ENCODE measurements at places on chromosomes 5 and 9.

- no peak for DNase-seq
Observed at GRCh38 chr5:93892481-93892880, 151.1 kb upstream of the POU5F2 start.

DNA sequence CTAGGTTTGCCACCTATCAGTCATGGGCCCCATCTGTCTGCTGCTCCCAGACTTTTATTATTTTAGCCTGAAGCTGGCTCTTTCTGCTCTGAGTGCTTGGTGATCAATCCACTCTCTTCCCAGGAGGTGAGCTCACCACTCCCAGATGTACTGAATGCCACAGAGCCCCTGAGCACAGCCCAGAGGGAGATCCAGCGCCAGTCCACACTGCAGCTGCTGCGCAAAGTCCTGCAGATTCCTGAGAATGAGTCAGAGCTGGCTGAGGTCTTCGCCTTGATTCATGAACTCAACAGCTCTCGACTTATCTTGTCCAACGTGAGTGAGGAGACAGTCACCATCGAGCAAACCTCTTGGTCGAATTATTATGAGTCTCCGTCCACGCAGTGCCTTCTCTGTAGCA is 36.0 kb downstream of the HMGXB3 start:
- DNase-seq: no peak

GRCh38 chr9:98255061-98255577 is 330 bp downstream of the TBC1D2 start:
- DNase-seq: no peak

DNA sequence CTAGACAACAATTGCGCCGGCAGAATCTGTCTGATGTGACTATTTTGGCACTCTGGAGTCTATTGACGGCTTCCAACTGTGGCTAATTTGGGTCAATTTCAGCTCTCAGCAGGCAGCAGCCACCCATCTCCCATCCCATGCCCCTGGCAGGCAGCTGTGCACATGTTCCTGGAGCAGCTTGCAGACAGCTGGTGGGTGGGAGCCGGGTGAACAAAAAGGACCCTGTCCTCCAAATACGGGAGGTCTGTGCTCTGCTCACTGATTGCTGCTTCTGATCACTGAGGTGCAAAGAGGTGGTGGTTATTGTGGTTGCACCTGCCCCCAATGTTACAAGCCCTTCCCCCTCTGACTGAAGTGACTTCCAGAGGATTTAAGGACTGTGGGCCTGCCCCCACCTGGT is 45.0 kb upstream of the N4BP3 start:
- DNase-seq: no peak

- DNase-seq: no peak
Observed at GRCh38 chr9:33133186-33133585, 34.0 kb downstream of the B4GALT1 start.

DNA sequence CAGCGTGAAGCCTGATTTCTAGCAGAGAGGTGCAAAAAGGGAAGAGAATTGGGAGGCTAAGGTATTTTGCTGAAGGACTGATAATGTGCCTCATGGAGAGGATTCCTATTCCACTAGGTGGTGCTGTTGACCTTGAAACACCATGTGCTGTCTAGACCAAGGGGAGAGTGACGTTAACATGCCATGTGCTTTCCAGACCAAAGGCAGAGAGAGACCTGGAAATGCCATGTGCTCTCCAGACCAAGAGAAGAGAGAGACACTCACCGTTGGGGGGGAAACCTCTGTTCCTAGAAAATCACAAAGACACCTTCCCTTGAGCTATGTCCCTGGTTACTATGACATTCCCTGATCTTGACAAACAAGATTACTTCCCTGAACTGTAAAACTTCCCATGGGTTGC is 286.0 kb upstream of the TUSC1 start:
- no peak for DNase-seq

DNA sequence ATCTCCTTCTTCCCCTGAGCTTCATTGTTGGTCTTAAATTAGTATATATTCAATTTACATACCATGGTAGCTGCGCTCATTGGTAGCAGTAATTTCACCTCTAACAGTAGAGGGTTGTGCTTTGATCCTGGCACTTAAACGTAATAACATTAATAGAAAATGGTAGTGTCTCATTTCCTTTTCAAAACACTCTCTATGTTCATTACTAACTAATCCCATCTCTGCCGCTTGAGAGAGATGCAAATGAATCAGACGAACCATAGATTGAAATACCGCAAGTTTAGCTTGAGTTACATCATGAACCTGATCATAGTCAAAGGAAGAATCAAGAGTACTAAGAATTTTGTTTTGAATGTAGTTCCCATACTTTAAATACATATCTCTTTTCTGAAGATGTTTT is 2.2 kb downstream of the THBS4 start:
- no peak for DNase-seq

DNA sequence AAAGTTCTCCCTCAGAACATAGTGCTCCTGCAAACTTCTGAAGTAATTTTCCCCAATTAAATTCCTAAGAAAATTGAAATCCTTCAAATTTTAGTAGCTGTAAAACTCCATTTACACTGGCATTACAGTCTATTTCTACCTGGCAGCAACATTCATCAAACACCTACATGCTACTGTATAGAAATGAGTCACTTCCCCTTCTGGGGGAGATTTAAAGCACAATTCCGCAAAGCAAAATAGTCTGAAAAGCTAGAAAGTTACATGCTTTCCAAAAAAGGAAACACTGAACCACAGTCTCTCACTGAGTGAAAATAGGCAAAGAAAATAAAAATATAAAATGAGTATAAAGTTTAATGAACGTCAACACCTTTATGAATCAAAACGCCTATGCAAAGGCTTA is 43.3 kb downstream of the MCTP1 start:
- no peak for DNase-seq
